ENCODE measurements at places on chromosomes 1 and 21.

GRCh38 chr1:88317396-88317795 is 366.7 kb upstream of the PKN2 start:
- DNase-seq: no peak

DNA sequence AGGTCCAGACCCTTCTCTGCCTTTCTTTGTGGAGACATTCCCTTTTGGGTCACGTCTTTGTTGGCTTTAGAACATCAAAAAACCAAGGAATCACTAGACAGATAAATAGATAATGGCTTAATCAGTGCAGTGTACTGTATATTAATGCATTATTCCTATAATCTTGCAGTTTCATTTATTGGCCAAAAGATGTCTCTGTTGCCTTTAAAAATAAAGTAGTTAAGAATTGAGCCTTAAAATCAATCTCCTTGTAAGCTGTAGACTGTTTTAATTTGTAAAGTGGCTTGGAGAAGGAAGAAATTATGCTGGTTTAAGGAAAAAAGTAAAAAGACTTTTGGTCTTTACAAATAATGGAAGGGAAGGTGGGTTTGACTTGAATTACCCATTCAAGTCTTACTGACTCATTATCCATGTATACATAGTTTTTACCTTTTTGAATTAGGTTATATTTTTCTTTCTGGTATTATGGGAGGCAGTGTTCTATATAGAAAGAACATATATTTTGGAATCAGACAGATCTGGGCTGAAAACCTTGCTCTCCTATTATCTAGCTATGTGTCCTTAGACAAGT is 84.6 kb downstream of the VPS13D start:
- DNase-seq: no peak

- peak; percentile 68 for DNase-seq
These were observed 229.7 kb downstream of the C1orf94 start for GRCh38 chr1:34406377-34406776.

- no peak for DNase-seq
These were observed 24.2 kb downstream of the WDTC1 start for GRCh38 chr1:27258598-27258997.

- no peak for DNase-seq
These were observed 16.0 kb downstream of the ANGPTL3 start for GRCh38 chr1:62613325-62613727.

- DNase-seq: no peak
These were observed 420.9 kb upstream of the CAMK1G start for GRCh38 chr1:209162651-209163050.

DNA sequence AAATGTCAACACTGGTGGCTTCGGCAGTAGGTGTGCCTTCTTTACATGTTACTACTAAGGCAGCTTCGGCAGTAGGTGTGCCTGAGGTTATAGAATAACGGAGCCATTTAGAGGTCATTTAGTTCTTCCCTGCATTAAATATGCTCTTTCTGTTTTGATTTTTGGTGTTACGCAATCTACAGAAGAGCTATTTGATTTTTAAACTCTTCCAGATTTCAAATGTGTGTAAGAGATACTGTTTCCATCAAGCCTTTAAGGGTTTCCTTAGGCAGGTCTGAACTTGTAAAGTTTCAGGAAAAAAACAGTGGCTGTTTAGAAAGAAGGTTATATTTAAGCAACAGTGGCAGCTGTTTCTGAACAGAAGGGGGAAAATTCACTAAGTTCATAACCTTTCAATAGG is 54.8 kb downstream of the PIK3R3 start:
- peak; percentile 6 for DNase-seq

DNA sequence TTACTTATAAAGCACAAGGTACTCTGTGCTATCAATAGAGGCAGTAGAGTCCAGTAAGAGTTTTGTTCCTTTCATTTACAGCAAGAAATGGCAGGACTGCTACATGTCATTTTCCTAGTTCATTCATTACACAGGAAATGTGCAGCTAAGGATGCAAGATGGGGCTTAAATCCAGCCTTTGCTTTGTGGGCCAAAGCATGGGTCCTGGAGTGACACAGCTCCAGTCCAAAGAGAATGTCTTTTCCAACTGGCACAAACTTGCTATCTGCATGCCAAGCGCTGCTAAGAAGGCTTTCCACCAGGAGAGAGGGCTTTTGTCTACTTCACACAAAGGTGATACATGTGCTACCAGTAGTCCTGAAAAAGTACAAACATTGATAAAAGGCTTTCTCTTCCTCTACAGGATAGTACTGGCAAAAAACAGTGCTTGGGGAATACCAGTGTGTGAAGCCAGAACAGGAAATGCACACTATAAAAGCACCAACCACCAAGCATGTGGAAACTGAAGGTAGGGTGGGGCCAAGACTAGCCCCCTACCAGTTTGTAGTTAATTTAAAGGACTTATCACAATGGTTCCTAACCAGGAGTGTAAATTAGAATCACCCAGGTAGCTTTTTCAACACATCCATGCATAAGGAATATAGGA is 68.7 kb downstream of the ARID4B start:
- no peak for DNase-seq

DNA sequence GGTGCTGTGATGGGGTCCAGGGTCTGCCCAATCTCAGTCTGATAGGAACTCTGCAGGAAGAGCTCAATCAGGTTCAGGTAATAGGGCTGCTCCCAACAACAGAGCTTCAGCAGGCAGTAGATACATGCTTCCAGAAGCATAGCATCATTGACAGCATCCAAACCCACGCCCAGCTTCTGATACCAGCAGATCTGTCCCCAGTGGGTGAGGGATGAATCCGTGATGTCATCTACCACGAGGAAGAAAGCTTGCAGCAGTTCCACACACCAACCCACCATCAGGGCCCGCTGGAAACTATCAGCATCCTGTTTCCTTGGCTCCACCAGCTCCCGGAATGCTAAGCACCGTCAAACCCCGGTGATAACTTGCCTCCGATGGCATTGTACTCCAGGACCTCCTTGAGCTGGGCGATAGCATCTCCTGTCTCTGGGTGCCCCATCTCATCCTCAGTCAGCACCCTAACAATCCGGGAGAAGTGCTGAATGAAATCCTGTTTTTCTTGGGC is 14.7 kb downstream of the NEK2 start:
- no peak for DNase-seq

DNA sequence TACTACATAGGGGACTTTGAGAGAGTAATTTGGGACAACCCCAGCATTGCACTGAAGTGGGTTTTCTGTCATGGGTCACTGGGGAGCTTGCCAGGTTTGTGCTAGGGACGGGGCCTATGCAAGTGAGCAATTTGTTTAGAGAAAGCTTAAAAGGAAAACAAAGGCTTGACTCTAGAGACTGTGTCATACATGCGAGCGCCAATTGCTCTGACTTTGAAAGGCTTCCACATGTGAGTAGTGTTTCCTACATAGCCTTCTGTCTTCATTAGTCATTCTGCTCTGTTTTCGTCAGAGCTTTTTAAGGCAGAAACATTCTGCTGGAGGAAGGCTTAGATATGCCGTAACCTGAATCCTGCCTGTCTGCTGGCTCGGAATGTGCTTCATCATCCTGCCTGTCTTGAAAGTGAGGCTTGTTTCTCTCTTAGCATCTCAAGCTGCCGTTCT is 28.4 kb downstream of the TRIM45 start:
- DNase-seq: peak; percentile 16

DNA sequence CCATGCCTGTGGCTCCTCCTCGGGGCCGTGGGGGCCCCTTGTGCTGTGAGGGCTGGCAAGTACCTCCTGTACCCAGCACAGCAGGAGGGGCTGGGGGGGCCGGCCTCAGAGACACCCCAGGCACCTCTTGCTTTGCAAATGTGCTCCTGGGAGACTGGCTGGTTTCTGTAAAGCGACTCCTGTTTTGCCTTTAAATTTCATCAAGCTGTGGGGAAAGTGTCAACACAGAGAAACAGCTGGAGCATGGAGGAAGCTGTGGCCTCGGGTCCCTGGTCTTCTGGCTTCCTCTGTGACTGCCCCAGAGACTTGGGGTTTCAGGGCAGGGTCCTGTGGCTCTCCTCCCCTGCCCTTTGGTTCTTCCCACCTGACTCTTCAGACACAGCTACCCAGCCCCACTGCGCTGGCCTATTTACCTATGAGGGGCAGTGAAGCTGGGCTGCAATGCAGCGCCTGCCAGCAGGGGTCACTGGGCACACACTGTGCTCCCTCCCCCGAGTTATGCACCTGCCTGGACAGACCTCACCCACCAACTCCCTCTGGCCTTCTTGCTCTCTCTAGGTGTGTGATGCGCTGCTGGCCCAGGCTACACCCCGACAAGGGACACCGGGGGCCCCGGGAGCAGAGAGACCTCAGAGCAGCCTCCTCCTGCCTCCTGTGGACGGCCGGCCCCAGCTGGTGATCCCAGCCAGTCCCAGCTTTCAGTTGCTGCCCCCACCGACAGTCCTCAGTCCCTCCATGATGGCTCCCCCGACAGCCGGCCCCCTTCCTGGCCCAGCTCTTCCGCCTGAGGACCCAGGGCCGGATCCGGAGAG is 17.6 kb upstream of the PEX10 start:
- no peak for DNase-seq

- no peak for DNase-seq
These were observed 43.2 kb upstream of the ACTRT2 start for GRCh38 chr1:2977886-2978611.

DNA sequence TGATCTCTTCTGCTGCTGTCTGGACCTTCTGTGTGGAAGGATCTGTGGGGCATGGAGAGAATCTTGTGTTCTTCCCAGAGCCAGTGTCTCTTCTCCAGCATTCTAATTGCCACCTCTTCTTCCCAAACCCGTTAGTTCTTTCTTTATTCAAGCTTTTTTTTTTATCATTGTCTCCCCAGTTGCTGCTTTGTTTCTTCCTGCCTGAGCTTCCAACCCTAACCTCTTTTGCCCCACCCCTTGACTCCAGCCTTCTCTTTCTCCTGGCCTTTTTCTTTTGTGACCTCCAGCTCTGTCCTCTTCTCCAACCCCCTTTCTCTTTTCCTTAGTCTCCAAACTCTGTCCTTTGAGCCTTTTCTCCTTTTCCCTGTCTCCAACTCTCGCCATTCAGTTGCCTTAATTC is 4.5 kb downstream of the AGO1 start:
- DNase-seq: no peak

- no peak for DNase-seq
These were observed at the start of gene KIAA0040 for GRCh38 chr1:175192630-175193526. Gene KIAA0040, minus strand, starts transcription at chr1:175192776. Its CDS starts 31,763 bp downstream, at chr1:175161013.

- DNase-seq: no peak
These were observed 860.4 kb downstream of the USP25 start for GRCh38 chr21:16590186-16590585.

GRCh38 chr1:110440877-110441276 is 10.1 kb upstream of the PROK1 start:
- DNase-seq: no peak

DNA sequence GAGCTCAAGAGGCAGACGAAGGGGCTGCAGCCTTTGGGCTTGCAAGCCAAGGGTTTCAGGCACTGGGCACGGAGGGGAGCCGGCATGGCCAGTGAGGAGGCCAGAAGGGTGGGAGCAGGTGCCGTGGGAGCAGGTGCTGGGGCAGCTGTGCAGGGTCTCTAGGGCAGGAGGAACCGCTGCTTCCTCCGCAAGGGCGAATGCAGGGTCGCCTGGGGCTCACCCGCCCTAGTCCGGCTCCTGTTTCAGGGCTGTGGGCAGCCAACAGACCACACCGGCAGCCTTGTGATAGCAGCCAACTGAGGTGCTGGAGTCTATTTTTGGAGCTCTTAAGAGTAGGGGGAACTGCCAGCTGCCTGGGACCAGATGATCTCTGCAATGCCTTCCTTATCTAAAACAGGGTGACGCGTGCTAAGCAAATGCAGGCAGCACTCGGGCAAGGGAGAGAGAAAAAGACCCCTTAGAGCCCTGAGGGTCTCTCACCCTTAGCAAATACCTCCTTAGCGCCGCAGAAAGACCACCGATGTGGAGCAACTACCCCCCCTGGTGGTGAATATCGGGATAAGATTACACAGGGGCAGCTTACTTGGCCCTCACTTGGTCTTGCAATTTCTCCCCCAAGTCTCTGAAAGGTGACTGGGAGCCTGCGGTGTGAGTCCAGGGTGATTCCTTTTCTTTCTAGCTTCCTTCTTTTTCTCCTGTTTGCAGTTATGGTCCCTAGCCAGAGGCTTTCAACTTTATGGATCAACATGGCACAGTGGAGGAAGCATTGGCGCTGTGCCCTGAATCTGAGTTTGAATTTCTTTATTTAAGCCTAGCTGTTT is 20.7 kb upstream of the MAPKAPK2 start:
- DNase-seq: peak; percentile 47

GRCh38 chr1:180851995-180852887 is 60.5 kb upstream of the KIAA1614 start:
- no peak for DNase-seq

- no peak for DNase-seq
These were observed 8.2 kb upstream of the SAMD11 start for GRCh38 chr1:915295-916172.

GRCh38 chr1:108194051-108194450 is 6.1 kb downstream of the SLC25A24 start:
- DNase-seq: no peak

DNA sequence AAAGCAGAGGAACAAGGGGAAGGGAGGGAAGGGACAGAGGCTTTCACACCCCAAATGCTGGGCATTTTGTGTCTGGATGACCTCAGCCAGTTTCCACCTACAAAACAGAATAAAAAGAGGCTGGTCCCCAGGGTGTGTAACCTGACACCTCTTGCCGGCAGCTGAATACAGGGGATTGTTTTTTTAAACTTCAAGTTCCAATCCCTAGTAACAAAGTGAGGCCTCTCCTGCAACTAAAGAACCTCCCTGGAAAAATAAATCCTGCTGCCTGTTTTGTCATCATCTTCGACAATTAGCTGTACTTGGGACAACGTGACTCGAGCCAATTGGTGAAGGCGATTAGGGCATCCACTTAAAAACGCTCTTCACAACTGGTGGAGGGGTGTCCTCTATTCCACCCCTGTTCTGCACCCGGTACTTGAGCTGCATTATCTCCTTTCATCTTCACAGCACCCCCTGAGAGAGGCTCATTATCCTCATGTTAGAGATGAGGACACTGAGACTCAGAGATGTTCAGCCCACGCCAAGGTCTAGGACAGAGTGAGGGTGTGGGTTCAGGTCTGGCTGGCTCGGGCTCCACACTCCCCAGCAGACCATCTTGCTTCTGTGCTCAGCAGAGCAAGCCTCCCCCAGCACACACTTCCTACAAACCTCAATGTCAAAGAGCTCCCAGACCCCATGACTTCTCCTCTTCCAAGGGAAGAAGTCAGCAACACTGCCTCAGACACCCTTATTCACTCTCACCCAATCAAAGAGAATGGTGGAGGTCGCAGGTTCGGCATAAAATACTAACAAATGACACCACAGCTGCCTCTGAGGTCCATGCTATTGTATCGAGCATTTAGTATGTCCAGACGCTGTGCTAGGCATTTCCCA is 15.2 kb downstream of the ITPKB start:
- DNase-seq: peak; percentile 87

GRCh38 chr1:117600966-117601365 is 4.9 kb upstream of the TENT5C start:
- DNase-seq: no peak

DNA sequence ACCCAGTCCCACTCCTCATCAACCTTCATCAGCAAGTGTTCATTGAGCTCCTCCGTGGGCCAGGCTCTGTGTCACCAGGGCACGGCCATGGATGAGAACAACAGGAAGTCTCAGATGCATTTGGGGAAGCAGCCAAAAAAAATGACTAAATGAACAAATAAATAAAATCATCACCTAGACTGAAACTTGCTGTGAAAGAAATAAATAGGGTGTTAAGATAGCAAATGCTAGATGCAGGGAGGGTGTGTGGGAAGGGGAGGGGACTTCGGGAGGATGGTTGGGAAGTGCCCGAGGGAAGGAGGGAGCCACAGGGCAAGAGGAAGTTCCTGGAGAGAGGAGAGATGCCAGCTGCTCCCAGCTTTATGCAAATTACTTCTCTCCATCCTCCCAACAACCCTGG is 696.7 kb downstream of the PTPRU start:
- peak; percentile 63 for DNase-seq

Measured in DMS79 (cell line).